ENCODE measurements at places on chromosomes 3 and 15.

DNA sequence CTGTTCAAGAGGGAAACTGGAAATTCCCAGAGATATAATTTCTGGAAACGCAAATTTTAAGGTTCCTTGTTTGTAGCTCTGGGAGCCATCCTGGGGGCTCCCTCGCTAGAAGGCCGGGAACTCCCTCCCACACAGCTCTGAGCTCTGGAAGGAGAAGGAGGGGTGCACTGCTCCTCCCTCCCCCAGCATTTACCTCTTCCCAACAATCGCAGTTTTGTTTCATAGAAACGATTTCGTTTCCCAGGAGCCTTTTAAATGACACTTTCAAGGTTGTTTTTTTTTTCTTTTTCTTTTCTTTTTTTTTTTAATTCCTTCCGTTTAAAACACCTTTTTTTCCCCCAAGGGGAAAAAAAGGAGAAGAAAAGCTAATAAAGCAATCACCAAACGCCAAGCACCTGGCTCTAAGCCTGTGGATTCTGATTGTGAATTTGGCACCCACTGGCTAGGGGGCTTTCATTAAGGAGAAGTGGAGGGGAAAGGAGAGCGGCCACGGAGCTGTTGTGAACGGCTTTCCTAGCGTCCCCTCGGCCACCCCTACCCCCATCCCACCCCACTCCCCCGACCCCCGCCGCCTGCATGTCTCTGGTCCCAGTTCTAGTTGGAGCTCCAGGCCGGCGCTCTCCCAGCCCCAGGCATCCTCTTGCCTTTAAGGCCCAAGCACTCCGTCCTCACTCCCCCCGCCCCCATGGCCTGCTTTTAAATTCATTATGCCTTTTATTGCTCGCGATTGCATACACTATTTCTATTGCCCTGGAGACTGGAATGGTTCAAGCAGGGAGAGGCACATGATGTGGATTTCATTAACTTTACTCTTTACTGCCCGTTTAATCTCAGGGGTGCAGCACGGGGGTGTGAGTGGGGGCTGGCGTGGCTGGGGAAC, 13.6 kb upstream of the CCDC33 start:
- DNase-seq: no peak

GRCh38 chr15:77002954-77003912, 8.3 kb downstream of the PSTPIP1 start:
- no peak for DNase-seq

- no peak for DNase-seq
Observed at GRCh38 chr3:17806876-17807275, 64.4 kb upstream of the TBC1D5 start.

GRCh38 chr3:188775412-188775811, 396.4 kb upstream of the TPRG1 start:
- DNase-seq: no peak

GRCh38 chr3:157154563-157155330, 5.2 kb downstream of the CCNL1 start:
- DNase-seq: no peak

GRCh38 chr3:157166561-157166960, 6.6 kb upstream of the CCNL1 start:
- no peak for DNase-seq

GRCh38 chr3:27900316-27900715, 178.2 kb upstream of the EOMES start:
- no peak for DNase-seq

GRCh38 chr15:92538115-92538514, 117.5 kb downstream of the FAM174B start:
- DNase-seq: no peak

GRCh38 chr3:100209169-100209568, 51.6 kb upstream of the TBC1D23 start:
- no peak for DNase-seq

- no peak for DNase-seq
Observed at GRCh38 chr3:110670407-110670806, 401.2 kb upstream of the NECTIN3 start.

DNA sequence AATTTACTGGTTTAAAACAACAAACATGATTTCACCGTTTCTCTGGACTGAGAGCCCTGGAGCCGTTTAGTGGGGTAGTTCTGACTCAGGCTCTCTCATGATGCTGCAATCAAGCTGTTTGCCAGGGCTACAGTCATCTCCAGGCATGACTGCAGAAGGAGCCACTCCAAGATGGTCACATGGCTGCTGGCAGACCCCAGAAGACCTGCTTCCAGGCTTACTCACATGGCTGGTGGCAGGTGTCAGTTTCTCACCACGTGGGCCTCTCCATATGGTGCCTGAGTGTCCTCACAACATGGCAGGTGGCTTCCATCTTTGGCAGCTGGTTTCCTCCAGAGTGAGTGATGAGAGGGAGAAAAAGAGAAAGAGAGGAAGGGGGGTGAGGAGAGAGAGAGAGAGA, 378.3 kb upstream of the RGMA start:
- DNase-seq: peak; percentile 50

DNA sequence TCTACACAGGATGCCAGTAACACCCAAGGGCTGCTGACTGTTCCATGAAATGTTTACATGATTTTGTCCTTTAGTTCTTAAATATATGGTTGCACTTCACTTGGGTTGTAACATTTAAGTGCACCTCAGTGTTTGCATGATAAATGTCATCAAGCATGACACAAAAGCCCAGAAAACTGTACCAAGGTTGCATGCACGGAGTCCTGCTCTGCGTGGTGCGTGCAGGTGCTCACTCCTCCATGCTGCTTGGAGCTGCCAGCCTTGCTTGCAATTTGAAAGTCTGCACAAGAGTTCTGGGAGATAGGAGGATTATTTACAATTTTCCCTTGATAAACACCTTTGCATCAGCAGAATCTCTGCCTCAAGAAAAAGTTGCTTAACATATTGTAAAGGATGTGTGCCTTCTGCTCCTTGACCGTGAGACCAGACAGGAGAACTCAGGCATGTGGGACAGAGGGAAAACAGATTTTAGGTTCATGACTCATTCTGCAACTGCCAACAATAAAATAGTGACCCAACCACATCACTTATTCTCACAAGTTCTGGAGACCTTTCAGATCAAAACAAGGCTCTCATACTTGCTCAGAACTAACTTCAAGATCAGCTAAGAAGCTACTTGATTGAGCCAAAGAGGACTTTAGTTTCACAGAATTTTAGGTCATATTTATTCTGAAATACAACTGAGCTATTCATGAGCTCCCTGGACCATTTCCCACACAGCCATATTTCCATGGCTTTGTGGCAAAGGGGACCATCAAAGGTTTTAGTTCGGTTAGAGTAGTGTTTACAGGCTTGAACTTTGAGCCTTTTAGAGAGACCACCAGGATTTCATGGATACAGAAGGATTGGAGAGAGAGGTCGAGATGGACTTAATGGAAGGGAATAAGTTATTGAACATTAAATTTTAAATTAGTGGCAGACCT, 128.4 kb upstream of the ZBED2 start:
- no peak for DNase-seq

- DNase-seq: no peak
Observed at GRCh38 chr3:41502481-41502880, 303.2 kb downstream of the CTNNB1 start.

DNA sequence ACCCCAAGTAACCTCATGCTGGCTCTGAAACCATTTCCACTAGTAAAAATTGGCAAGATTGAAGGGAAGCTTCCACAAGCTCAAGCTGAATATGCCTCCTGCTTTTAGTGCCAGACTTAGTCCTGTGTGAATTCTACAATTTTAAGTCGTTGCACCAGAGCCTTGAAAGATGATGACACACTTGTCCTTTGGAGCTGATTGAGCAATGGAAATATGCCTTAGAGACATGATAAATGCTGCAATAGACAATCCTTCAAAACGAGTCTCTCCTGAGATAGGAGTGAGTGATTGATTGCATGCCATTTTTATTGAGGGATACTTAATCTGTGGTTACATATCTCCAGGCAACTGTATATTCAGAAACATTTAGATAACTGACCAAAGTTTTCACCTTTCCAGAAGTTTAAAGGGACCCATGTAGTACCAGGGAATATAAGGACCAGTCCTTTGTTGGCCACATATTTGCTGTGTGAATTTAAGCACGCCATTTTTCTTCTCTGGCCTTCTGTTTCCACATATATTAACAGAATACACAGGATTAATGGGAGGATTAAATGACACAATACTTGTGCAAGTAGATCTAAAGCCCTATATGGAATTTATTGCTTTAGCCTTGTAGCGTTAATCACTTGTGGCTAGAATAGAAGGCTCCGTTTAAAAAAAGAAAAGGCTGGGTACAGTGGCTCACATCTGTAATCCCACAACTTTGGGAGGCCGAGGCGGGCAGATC, 65.1 kb downstream of the PPARG start:
- DNase-seq: no peak

GRCh38 chr3:184741798-184742675, 30.2 kb upstream of the MAGEF1 start:
- no peak for DNase-seq

DNA sequence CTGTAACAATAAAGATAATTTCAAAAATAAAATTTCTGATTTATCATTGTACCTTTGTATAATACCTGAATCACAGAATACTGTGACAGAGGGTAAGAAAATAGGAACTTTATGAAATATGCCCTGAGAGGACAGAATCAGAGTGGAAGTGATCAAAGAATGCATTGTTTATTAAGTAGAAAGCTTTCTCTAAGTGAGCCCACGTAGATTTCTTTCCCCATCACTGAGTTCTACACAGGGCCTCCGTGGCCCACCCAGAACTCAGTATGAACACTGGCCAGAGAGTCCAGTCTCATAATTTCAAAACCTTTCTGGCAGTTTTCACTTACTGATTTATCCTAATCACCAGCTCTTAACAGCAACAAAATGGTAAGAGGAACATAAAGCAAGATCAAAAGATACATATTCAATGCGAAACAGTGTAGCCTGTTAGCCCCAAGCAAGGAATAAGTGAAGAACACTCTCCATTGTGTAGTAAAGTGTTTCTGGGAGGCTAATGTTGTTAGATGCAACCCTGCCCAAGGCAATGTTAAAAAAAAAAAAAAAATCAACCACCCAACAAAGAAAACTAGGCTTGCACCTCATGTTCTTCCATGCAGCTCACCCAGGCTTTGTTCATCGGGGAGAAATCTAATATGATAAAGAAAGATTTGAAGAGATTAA, 341.3 kb downstream of the LSAMP start:
- DNase-seq: no peak
